Smooth muscle cell of the umbilical artery (primary cell): ENCODE measurements at places on chromosomes 7 and 10. TPM values are rescaled to one million over a fixed set of nuclear protein-coding genes. Genes with fewer than 3 reads are reported as not detected.

The EMX2 gene
- total RNA-seq, result 0.59 and 0.65 TPM in 2 replicates

The GNGT1 gene
- total RNA-seq, result not detected in 2 replicates

The ODAD2 gene
- 1.5 and 1.8 TPM in 2 replicates for total RNA-seq

The ADAMTS14 gene
- total RNA-seq, result 3.6 and 4.2 TPM in 2 replicates

The PRKG1 gene
- 40.7 and 57.0 TPM in 2 replicates for total RNA-seq

The MEST gene
- total RNA-seq, result 331 and 917 TPM in 2 replicates
